ENCODE measurements at places on chromosomes 13 and 19. TPM values are rescaled to one million over a fixed set of nuclear protein-coding genes. Genes with fewer than 3 reads are reported as not detected.
A peak's percentile ranks its signal among the peaks of the same experiment; 100 is the strongest.

DNA sequence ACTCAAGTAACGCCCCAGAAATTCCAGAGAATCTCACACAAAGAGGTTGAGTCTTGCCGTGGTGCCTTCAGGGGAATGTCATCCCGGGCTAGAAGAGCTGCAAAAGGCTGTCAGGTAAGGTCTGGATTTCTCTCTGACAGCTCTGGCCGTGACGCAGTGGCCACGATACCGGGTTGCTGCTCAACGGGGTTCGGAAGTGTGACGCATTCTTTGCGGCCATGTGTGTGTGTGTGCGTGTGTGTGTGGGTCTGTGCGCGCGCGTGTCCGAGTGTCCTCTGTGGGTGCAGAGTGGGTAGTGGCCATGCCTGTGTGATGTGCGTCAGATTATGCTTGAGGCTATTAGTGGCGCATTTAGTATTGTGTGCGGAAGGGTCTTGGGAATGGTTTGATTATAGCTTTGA is 306 bp downstream of the ZNF540 start:
- no peak overlapping the region for H3K27ac ChIP-seq
- peak overlapping the region; percentile 75 for H3K4me3 ChIP-seq
- no peaks in the 10 kb centered on the region for H3K4me1 ChIP-seq
- DNase-seq: peak; percentile 89
- H3K36me3 ChIP-seq: peaks cover 3% of the 10 kb centered on the region

GRCh38 chr13:59755632-59756290 is 408.0 kb downstream of the DIAPH3 start:
- no peaks in the 10 kb centered on the region for H3K27me3 ChIP-seq
- H3K27ac ChIP-seq: no peak overlapping the region
- no peak overlapping the region for H3K4me3 ChIP-seq

DNA sequence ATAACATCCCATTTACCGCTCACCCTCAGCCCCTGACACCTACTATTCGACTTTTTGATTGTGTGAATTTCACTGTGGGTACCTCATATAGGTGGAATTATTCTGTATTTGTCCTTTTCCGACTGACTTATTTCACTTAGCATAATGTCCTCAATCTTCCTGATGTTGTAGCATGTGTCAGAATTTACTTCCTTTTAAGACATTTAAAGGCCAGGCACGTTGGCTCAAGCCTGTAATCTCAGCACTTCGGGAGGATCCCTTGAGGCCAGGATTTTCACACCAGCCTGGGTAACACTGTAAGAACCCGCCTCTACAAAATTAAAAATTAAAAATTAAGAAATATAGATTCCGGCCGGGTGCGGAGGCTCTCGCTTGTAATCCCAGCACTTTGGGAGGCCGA is 13.0 kb downstream of the ZNF490 start:
- no peaks in the 10 kb centered on the region for H3K36me3 ChIP-seq
- H3K27ac ChIP-seq: no peak overlapping the region
- DNase-seq: no peak
- H3K4me3 ChIP-seq: no peak overlapping the region
- no peaks in the 10 kb centered on the region for H3K4me1 ChIP-seq

DNA sequence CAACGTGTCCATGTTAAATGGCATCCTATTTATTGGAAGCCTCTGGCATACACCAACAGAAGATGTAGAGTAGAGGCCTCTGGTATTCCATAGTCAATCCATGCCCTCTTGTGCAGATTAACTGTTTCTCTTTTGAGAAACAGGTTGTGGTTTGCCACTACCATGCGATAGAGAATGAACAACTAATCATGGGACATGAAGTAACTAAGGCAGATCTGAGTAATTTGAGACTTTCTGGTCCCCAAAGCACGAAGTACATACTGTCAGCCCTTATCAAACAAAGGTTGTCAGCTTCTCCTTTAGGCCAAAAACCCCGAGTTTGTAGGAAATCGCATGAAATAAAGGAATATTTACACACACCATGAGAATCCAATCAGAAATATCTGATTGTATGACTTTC is 3.6 kb downstream of the ZNF121 start:
- H3K4me3 ChIP-seq: no peak overlapping the region
- DNase-seq: no peak
- H3K36me3 ChIP-seq: no peaks in the 10 kb centered on the region

The CDC42EP5 gene
- total RNA-seq: 45.0 TPM

GRCh38 chr19:17784201-17785008 is 10.5 kb upstream of the B3GNT3 start:
- H3K36me3 ChIP-seq: no peaks in the 10 kb centered on the region
- H3K27ac ChIP-seq: no peak overlapping the region
- H3K4me3 ChIP-seq: no peak overlapping the region
- no peaks in the 10 kb centered on the region for H3K4me1 ChIP-seq
- no peaks in the 10 kb centered on the region for H3K27me3 ChIP-seq
- DNase-seq: peak; percentile 85

The ZNF382 gene
- 10.3 TPM for total RNA-seq

The TSSK6 gene
- 0.84 TPM for total RNA-seq

- no peak for DNase-seq
- no peak overlapping the region for H3K4me3 ChIP-seq
Observed at GRCh38 chr13:98665638-98665995, 86.9 kb downstream of the SLC15A1 start.

The ABCC4 gene
- 18.6 TPM for total RNA-seq

The LYPD5 gene
- 1.6 TPM for total RNA-seq

GRCh38 chr19:33447336-33448158 is 74.0 kb downstream of the CEBPG start:
- H3K4me3 ChIP-seq: no peak overlapping the region
- H3K27ac ChIP-seq: no peak overlapping the region
- H3K27me3 ChIP-seq: no peaks in the 10 kb centered on the region
- peak; percentile 46 for DNase-seq

GRCh38 chr19:46786236-46787039 is 2.0 kb downstream of the SLC1A5 start:
- H3K4me3 ChIP-seq: no peak overlapping the region
- H3K27ac ChIP-seq: peak overlapping the region; percentile 14
- peak; percentile 77 for DNase-seq
- no peaks in the 10 kb centered on the region for H3K4me1 ChIP-seq

The NPAS1 gene
- 1.0 TPM for total RNA-seq

The VSTM2B gene
- total RNA-seq: not detected

The COL4A2 gene
- total RNA-seq: 1,110 TPM

GRCh38 chr19:16016226-16017137 is 59.8 kb upstream of the TPM4 start:
- DNase-seq: peak; percentile 65
- no peak overlapping the region for H3K4me3 ChIP-seq
- no peaks in the 10 kb centered on the region for H3K4me1 ChIP-seq
- no peak overlapping the region for H3K27ac ChIP-seq
- H3K36me3 ChIP-seq: no peaks in the 10 kb centered on the region

GRCh38 chr19:13817018-13817614 is 21.9 kb downstream of the ZSWIM4 start:
- no peaks in the 10 kb centered on the region for H3K27me3 ChIP-seq
- H3K4me3 ChIP-seq: no peak overlapping the region
- no peak overlapping the region for H3K27ac ChIP-seq
- H3K4me1 ChIP-seq: no peaks in the 10 kb centered on the region

DNA sequence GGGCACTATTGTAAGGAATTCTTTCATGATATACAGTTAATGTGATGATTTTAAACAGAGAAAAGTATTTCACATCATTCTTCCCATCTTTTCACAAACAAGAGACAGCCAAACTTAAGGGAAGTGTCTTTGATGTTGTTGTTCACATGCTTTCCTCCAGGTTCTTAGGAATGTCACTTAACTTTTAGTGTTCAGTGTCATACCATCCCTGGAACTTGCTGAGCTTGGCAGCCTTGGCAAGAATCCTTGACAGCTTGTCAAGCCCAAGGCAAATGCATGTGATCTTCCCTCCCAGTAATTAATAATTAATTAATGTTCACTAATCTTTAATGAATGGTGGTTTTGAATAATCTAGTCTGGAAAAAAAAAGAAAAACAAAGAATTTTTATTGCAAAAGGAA is 727.9 kb upstream of the PRR20A start:
- H3K27ac ChIP-seq: no peak overlapping the region
- no peaks in the 10 kb centered on the region for H3K27me3 ChIP-seq
- DNase-seq: no peak
- H3K36me3 ChIP-seq: no peaks in the 10 kb centered on the region
- H3K4me1 ChIP-seq: no peaks in the 10 kb centered on the region

DNA sequence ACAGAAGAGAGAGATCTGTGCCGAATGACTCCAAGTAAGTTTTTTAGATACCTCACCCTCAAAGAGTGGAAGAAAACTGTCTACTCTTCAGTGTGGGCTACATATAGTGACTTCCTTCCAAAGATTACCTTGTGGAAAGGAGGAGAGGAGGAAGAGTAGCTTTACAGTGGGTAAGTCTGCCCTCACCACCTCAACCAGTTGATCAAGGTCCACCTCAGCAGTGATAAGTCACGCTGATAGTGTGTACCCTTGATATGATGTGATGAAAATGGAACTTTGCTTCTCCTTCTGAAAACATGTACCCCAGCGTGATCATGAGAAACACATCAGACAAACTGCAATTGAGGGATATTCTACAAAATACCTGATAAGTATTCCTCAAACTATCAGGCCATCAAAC is 20.6 kb downstream of the KLF5 start:
- no peak overlapping the region for H3K27ac ChIP-seq
- H3K27me3 ChIP-seq: no peaks in the 10 kb centered on the region
- no peak for DNase-seq
- no peak overlapping the region for H3K4me3 ChIP-seq

DNA sequence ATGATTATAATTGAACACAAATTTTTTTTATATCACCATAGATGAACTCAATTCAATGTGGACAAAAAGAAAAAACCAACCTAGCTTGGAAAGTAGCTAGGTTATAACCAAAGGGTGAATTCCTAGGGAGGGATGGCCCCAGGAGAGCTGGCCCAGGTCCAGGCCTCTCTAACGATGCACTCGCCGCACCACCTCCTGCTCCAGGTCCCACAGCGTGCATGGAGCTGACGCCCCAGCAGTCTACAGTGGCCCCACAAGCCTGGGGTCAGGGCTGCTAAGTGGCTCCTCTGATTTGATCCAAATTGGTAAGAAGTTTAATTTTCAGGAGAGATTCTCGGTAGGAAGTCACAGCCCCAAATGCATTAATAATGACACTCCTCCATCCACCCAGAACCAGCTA is 48.8 kb downstream of the TSHZ3 start:
- no peak for DNase-seq
- H3K4me3 ChIP-seq: no peak overlapping the region
- no peak overlapping the region for H3K27ac ChIP-seq
- H3K27me3 ChIP-seq: no peaks in the 10 kb centered on the region
- H3K4me1 ChIP-seq: no peaks in the 10 kb centered on the region
- H3K36me3 ChIP-seq: no peaks in the 10 kb centered on the region

DNA sequence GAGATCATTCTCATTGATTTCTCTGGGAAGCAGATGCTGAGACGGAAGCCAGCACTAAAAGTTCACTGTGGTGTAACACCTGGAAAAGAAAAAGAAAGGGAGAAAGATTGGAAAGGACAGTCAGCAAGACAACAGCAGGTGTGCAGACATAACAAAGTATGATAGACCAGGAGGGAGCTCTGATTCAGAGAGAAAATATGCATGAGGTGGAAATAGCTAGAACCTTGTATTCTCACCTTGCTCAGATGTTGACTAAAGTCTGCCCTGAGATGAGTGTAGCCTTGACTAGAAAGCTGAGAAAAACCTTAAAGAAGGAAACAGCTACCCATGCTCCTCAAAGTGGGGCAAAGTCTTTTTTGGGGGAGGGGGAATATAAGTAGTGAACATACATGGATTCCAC is 1711.8 kb downstream of the EFNB2 start:
- no peaks in the 10 kb centered on the region for H3K27me3 ChIP-seq
- H3K4me1 ChIP-seq: no peaks in the 10 kb centered on the region
- H3K36me3 ChIP-seq: no peaks in the 10 kb centered on the region
- no peak for DNase-seq
- H3K4me3 ChIP-seq: no peak overlapping the region

The NDUFA3 gene
- total RNA-seq: 64.9 TPM

DNA sequence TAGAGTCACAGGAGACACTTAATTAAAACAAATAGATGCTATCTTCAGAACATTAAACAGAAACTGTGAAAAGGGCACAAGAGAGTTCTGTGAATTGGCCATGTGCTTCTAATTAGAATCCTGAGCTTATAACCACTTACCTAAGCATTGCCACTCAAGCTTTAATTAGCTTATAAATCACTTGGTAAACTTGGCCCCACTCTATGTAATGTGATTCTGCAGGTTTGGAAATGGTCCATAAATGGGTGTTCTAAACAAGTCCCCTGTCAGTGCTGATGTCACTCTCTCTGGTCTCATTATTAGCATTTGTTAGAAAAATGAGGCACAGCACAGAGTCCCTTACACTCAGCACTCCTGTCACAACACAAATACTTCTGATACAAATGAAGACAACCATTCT is 18.0 kb downstream of the ZNF91 start:
- DNase-seq: no peak
- H3K4me3 ChIP-seq: no peak overlapping the region
- no peaks in the 10 kb centered on the region for H3K4me1 ChIP-seq

The ZNF177 gene
- 3.6 TPM for total RNA-seq

DNA sequence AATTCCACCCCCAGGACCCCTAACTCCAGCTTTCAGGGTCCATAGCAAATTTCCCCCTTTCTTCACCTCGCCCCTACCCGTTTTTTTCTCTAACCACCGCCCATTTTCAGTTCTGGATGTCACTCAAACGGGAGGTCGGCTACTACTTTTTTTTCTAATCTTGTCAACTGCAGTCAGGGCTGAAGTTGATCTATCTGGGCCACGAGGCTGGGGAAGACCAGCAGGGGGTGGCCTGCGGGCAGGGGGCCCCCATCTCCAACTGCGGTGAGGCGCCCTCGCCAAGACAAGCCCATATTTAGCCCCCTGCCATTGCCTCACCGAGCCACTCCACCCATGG is 748 bp downstream of the LHFPL6 start:
- no peak for DNase-seq
- no peaks in the 10 kb centered on the region for H3K27me3 ChIP-seq
- H3K4me3 ChIP-seq: peak overlapping the region; percentile 85
- no peaks in the 10 kb centered on the region for H3K36me3 ChIP-seq
- no peaks in the 10 kb centered on the region for H3K4me1 ChIP-seq

- H3K4me1 ChIP-seq: no peaks in the 10 kb centered on the region
- H3K27ac ChIP-seq: no peak overlapping the region
- H3K4me3 ChIP-seq: no peak overlapping the region
Observed at GRCh38 chr19:54630782-54631181, 498 bp downstream of the LILRB1 start.

- H3K4me1 ChIP-seq: no peaks in the 10 kb centered on the region
- H3K27me3 ChIP-seq: no peaks in the 10 kb centered on the region
- no peak for DNase-seq
- H3K4me3 ChIP-seq: no peak overlapping the region
- no peaks in the 10 kb centered on the region for H3K36me3 ChIP-seq
Observed at GRCh38 chr13:27406178-27406939, 18.1 kb upstream of the GTF3A start.

DNA sequence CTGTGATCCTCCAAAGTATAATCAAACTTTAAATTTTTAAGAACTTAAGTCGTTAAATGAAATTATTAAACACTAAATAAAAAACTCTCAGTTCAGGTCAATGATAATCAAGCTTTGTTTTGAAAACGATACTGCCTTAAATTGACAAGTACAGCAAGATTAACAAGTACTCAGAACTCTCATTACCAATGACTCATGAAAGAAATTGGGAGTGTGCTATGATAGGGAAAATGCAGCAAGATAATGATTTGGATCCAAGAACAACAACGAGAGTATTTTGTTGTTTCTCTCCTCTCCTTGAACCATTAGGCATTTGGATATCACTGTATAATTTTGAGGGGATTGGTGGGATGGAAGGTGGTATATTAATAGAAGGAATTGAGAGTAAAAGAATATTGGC is 10.2 kb downstream of the N4BP2L2 start:
- peaks cover 2% of the 10 kb centered on the region for H3K36me3 ChIP-seq
- H3K4me1 ChIP-seq: peaks cover 6% of the 10 kb centered on the region
- no peak overlapping the region for H3K27ac ChIP-seq
- H3K27me3 ChIP-seq: no peaks in the 10 kb centered on the region
- no peak for DNase-seq
